ENCODE measurements at places on chromosomes 16 and 17.

GRCh38 chr16:11159282-11159681 lies 96.7 kb downstream of the SOCS1 start:
- no peak for DNase-seq

DNA sequence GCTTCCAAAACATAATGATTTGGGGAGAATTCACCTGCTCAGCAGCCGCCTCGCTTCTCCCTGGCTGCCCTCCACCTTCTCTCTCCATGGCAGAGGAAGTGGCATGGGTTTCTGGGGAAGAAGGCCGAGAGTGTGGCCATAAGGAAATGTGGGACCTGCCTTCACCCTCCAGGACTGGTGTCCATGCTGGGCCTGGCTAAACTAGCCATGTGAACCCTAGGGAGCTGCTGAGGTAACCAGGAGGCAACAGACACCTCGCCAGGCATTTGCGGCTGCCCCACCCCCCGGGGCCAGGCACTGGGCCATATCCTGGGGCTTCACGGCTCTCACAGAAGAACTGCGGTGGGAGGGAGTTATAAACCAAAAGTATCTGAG lies 9.9 kb upstream of the CMTM4 start:
- no peak for DNase-seq

- no peak for DNase-seq
Observed at GRCh38 chr17:73600103-73600871, 44.0 kb downstream of the SDK2 start.

DNA sequence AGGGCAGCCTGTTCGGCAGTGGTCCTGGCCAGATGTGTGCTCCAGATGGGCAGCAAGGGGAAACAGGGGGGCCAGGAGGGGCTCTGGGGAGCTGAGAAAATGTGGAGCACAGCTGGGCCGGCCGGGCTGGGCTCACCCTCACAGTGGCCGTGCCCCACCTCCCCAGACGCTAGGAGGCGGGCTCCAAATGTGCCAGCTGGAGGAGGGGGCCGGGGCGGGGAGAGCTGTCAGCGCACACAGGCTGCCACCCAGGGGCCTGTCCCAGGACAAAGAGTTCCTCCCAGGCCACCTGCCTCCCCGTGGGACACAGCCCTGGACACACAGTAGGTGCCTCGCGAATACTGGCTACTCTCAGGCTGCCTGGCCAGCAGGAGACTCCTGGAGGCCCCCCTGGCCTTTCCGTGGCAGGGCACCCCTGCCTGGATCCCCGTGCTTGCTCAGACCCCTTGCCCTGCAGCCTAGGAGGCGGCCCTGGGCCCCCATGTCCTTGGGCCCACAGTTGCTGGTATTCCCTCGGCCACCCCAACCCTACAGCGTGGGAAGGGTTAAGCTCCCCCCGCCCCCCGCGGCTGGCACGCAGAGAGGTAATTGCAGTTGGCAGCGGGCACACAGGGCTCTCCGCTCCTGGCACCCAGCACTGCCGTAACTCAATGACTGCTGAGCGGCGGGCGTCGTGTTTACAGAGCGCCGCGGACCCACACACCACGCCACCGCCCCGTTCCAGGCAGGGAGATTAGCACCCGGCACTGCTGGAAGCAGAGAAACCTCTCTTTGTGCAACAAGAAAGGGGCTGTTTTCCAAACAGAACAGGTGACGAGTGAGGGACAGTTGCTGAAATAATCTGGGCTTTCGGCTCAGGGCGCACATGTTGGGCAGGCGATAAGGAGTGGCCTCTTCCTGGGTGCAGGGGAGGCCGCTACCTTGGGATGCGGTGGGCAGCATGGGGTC lies 32.2 kb downstream of the BAHCC1 start:
- DNase-seq = no peak

DNA sequence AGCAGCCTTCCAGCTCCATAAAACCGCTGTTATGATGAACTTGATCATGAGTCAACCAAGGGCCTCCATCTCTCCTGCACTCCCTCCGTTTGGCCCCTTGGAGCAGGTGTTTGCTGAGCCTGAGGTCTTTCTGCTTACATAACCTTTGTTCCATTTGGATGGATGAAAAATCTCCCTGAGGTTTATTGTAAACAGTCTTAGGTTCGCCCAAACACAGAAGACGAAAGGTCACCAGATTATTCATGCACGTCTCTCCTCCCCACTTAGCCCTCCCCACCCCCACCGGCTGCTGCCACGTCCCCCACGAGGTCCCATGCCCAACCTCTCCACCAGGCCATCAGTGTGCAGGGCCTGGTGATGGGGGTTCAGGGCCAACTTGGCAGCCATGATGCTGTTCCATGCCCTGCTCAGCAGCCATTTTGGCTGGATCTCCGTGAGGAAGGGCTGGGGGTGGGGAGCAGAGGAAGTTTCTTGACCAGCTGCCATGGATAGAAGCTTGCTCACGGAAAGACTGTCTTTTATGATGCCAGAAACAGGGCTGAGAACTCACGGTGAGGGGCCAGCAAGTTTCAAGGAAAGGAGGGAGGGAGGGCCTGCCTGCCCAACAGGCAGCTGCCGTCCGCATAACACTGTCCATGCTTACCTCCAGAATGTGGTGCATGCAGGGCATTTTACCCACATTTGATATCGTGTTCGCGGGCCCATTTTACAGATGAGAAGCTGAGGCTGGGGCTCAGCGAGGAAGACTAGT lies 47.8 kb upstream of the FOXF1 start:
- DNase-seq = no peak

DNA sequence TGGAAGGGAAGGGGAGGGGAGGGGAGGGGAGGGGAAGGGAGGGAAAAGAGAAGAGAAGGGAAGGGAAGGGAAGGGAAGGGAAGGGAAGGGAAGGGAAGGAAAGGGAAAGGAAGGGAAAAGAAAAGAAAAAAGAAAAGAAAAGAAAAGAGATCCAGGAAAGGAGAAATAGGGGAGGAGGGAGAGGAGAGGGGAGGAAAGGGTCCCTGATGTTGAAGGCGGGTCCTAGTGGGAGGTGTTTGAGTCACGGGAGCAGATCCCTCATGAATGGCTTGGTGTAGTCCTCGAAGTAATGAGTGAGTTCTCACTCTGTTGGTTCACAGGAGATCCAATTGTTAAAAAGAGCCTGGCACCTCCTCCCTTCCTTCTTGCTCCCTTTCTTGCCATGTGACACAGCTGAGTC lies 6.9 kb upstream of the USP31 start:
- no peak for DNase-seq

DNA sequence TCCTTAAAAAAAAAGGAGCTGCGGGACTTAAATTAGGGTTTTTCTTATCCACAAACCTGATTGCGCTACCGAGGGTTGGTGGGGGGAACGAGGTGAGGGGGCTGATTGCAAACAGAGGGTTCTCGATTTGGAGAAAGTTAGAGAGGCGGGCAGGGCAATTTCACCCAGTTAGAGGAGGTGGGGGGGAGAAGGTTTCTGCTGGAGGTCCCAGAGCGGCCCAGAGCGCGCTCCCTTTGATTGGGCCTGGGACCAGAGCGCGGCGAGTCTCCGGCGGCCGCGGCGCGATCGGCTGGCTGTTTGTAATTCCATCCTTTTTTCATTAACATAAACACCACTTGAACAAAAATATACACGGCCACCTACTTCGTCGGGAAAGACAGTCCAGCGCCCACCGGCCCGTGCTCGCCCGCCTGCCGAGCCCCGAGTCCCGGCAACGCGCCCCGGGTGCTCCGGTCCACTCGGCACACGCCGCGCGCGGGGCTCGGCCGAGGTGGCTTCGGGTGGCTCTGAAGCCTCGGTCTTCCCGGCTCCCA lies 13.3 kb upstream of the FOXF1 start:
- no peak for DNase-seq

- no peak for DNase-seq
Observed at GRCh38 chr16:20401475-20402016, 3.0 kb downstream of the PDILT start.

- peak; percentile 47 for DNase-seq
Observed at GRCh38 chr17:78127239-78127887, 1.2 kb downstream of the TMC6 start.

DNA sequence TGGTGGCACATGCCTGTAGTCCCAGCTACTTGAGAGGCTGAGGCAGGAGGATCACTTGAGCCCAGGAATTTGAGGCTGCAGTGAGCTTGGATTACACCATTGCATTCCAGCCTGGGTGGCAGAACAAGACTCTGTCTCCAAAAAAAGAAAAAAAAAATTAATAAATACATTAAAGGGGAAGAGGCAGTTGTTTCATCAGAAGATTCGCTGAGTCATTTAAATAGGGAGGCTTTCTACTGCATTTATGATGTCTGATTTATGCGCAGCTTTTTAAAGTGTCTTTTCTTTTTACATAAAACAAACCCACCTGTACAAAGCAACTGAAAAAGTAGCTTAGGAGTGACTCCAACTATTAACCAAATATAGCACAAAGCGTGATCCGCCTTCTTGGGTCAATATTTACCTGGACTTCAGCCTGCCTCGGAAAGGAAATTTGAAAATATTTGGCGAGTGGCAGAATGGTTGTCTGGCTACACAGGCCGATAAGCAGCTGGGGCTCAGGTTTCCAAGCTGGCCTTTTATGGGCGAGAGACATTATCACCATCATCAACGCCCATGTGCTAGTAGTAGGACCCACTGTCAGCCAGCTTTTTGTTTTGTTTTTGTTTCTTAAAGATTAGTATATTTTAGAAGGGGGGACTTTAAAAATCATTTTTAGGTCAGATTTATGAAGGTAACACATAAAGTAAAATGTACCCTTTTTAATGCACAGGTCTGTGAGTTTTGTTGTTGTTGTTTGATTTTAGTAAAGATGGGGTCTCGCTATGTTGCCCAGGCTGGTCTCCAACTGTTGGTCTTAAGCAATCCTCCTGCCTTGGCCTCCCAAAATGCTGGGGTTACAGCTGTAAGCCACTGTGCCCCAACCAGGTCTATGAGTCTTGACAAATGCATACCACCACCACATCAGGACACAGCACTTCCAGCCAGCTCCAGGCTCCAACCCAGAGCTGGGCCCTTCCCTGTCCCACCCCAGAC lies 42.5 kb upstream of the RASD1 start:
- DNase-seq = no peak

- no peak for DNase-seq
Observed at GRCh38 chr17:32551186-32551955, 64.6 kb downstream of the CDK5R1 start.

DNA sequence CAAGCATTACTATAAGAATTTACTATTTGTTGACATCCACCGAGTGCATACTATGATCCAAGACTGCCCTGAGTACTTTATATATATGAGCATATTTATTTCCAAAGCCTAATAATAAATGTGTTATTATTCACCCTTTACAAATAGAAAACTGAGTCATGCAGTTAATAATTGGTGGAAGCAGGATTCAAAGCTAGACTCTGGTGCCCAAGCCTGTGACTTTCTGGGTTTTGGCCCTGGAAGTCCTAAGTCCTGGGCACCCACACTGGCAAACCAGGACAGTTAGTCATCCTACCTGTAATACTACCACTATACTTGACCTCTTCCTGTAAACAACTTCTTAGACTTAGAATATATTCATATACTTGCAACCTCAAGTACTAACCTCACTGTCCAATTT lies 257.4 kb upstream of the IRX5 start:
- no peak for DNase-seq

DNA sequence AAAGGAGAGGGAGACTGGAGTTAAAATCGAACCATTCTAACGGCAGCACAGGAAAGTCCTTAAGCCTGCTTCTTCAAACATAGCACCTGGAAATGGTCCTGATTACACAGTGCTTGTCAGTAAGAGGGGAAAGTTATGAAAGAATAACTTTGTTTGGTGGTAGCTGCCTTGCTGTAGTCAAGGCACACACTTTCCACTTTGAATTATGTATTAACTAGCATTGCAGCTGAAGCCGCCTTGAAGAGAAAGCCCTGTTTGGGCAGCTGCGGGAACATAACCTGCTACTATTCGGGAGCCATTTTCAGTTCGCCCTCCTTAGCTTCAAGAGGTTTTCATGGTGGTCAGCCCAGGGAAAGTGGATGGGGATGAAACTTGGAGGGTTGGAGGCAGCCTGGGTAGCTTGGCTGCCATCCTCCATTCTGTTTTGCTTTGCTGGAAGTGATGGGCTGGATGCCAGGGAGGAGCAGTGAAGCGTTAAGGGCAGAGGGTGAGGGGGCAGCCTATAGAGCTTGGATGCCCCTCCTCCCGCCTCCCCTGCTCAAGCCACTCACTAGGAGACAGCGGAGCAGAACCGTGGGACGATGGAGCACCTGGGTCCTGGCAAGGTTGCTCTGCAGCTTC lies 5.3 kb upstream of the HAS3 start:
- DNase-seq = no peak

- no peak for DNase-seq
Observed at GRCh38 chr16:65336160-65336559, 214.3 kb upstream of the CDH11 start.

DNA sequence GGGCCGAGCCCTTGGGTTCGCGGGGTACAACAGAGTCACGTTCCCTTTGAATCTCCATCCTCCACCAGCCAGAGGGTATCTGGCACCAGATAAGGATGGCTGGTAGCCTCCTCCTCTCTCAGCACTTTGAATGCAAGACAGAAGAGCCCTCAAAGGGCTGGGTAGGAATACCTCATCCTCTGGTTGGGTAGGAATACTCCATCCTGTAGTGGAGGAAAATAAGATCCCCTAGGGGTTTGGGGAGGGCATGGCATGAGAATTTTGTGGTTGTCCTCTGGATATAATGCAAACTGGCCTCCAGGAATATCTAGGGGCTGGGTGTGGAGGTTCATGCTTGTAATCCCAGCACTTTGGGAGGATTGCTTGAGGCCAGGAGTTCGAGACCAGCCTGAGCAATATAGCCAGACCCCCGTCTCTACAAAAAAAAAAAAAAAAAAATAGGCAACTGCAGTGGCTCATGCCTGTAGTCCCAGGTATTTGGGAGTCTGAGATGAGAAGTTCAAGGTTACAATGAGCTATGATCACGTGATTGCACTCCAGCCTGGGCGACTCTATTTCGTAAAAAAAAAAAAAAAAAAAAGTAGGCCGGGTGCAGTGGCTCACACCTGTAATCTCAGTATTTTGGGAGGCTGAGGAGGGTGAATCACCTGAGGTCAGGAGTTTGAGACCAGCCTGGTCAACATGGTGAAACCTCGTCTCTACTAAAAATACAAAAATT lies 2.7 kb downstream of the IGFBP4 start:
- DNase-seq = no peak

DNA sequence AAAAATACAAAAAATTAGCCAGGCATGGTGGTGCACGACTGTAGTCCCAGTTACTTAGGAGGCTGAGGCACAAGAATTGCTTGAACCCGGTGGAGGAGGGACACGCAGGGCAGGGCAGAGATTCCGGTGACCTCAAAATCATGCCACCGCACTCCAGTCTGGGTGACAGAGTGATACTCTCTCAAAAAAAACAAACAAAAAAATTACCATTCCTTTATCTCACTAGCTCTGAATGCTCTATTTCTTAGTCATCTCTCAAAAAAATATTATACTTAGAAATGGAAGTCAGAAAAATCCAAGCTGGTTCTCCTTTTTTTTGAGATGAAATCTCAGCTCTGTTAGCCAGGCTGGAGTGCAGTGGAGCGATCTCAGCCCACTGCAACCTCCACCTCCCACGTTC lies 40.8 kb downstream of the SPOP start:
- DNase-seq = no peak

GRCh38 chr17:57861000-57861789 lies 11.4 kb upstream of the MRPS23 start:
- peak; percentile 17 for DNase-seq

- no peak for DNase-seq
Observed at GRCh38 chr17:13359774-13360173, 242.0 kb downstream of the HS3ST3A1 start.

All from activated T-cell treated with anti-CD3 and anti-CD28 coated beads, Interleukin-2, amount 50 U/mL, for 4 hours (primary cell).